ENCODE measurements at places on chromosomes 5 and 9.
A peak's percentile ranks its signal among the peaks of the same experiment; 100 is the strongest.

DNA sequence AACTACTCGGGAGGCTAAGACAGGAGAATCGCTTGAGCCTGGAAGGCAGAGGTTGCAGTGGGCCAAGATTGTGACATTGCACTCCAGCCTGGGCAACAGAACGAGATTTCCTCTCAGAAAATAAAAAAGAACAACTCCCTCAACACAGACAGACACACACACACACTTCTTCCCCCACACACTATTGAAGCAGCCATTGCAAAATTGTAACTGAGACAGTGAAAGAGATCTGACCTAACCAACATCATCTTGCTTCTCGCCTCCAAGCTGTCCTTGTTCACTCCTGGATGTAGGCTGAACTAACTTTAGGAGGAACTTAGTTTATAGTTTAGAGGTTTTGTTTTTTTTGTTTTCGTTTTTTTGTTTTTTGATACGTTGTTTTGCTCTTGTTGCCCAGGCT lies 13.0 kb upstream of the PLIN2 start:
- DNase-seq = no peak

- no peak for DNase-seq
Measured at GRCh38 chr9:75626860-75627259, 263.6 kb upstream of the PCSK5 start.

DNA sequence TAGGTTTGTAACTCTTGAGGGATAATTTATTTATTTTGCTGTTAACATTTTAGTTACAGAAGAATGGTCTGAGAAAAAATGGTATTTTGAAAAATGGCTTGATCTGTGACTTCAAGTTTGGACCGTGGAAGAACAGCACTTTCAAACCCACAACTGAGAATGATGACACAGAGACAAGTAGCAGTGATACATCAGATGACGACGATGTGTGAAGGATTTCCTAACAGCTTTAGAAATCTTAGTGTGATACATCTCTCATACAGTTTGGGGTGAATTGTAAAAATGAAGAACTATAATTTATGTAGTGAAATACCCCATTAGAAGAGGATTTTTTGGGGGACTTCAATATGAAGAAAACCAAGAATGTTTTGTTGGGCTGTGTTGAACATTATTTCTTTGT lies 88.7 kb downstream of the GPBP1 start:
- no peak for DNase-seq

DNA sequence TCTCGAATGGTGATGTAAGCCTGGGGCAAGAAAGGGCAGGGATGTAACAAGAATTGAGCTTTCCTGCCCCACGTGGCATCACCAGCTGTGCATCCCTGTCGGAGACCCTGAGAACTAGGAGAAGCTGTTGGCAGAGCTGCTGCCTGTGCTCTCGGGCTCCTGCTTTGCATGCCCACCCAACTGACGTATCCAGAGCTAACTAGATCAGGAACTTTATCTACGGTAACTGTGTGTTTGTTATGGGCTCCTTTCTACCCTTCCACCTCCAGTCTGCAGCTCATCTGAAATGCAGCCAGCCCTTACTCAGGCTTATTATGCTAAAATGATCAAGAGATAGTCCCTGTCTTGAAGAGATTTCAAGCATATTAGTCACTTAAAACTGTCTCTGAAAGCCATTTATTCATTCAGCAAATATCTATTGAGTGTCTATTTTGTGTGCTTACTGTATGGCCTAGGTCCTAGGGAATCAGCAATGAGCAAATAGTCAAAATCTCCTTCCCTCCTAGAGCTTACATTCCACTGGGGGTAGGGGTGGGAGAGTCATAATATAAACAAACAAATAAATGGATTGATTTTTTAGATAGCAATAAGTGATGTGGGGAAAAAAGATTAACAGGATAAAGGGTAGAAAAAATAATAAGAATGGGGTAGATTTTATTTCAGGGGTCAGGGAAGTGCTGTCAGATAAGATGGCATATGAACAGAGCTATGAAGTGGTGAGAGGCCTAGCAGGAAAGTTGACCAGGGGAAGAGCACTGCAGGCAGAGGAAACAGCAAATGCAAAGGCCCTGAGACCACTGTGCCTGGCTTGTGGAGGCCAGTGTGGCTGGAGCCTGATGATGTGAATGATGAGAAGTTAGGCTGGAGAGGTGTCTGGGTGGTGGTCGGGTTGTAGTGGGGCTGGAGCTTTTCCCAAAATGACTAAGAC lies 118.2 kb downstream of the GALNT10 start:
- no peak for DNase-seq

DNA sequence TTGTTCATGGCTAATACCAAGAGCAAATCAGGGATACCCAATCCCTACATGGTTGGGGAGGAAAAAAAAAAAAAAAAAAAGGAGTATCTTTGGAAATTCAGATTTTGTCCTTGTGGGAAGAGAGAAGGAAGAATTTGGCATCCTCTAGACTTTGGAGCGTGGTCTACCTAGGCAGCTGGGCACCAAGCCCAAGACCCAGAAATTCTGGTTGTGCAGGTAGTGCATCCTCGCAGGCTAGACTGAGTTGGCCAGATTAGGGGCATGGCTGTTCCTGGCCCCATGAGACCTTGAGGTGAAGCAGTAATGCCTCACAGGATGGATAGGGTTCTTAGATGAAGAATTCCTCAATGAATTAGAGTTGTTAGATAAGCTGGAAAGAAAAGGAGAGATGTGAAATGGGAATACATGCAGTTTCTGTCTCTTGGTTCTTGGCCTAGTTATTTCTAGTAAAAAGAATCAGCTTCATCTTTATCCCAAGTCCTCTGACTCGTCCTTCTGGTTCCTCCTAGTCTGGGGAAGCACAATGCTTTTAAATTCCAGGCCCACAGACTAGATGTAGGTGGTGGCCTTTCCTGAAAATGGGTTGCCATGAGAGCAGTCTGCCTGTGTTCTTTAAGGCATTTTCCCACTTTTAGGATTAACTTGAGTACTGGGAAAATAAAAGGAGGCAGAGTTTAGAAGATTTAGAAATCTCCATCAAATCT lies 140.5 kb upstream of the RUSC2 start:
- no peak for DNase-seq

DNA sequence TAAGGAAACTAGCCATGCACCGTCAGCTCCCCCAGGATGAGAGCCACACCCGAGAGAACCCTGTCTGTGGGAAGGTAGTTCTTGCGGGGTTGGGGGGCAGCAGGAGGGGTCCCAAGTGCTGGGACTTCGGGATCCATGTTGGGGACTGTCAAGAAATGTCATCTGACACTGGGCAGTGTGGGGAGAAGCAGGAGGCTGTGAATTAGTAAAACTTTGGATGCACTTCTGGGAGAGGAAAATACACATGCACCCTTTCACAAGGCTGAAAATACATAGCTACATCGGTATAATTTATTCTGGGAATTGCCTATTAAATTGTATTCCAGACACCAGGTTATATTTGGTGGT lies 109.6 kb upstream of the RPS23 start:
- no peak for DNase-seq

GRCh38 chr9:99606296-99606695 lies 215.4 kb upstream of the NR4A3 start:
- no peak for DNase-seq

GRCh38 chr9:81314490-81314889 lies 374.9 kb downstream of the TLE1 start:
- no peak for DNase-seq

GRCh38 chr9:116175614-116176013 lies 22.0 kb downstream of the PAPPA start:
- no peak for DNase-seq

GRCh38 chr9:92140074-92140753 lies 25.0 kb upstream of the SPTLC1 start:
- peak; percentile 82 for DNase-seq

- DNase-seq = no peak
Measured at GRCh38 chr5:95159603-95160002, 125.3 kb downstream of the MCTP1 start.

DNA sequence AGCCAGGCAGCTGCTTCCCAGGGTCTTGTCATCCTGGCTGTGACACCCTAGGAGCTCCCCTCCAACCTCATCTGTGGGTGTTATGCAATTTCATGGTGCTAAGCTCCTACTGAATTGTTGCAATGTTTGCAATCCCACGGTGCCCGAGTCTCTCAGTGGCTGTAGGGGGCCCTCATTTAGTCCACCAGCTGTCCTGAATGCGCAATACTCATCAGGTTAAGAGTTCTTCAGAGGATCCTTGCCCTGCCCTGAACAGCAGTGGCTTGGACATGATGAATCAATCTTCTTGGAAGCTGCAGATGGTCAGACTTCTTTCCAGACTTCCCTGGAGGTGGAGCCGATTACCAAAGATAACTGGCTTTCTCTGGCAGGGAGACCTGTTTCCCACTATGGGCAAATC lies 584.1 kb downstream of the CCDC171 start:
- DNase-seq = no peak

- no peak for DNase-seq
Measured at GRCh38 chr5:96023518-96023917, 61.9 kb upstream of the ELL2 start.

DNA sequence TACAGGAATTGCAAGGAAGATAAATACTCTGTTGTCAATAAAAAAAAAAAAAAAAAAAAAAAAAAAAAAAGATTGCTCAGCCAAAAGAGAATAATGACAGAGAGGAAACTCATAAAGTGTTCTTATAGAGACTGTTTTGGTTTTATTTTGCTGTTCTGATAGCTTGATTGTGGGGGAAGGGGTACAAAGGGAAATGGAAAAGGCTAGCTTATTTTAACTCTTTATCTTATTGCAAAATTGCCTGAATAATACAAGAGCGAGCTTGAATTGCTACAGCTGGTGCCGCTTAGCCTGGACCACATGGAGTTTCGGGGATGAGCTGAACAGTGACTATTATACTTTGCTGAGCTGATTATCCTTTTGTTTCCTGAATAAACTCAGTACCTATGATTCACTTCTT lies 31.0 kb upstream of the SHISAL2B start:
- DNase-seq = no peak

DNA sequence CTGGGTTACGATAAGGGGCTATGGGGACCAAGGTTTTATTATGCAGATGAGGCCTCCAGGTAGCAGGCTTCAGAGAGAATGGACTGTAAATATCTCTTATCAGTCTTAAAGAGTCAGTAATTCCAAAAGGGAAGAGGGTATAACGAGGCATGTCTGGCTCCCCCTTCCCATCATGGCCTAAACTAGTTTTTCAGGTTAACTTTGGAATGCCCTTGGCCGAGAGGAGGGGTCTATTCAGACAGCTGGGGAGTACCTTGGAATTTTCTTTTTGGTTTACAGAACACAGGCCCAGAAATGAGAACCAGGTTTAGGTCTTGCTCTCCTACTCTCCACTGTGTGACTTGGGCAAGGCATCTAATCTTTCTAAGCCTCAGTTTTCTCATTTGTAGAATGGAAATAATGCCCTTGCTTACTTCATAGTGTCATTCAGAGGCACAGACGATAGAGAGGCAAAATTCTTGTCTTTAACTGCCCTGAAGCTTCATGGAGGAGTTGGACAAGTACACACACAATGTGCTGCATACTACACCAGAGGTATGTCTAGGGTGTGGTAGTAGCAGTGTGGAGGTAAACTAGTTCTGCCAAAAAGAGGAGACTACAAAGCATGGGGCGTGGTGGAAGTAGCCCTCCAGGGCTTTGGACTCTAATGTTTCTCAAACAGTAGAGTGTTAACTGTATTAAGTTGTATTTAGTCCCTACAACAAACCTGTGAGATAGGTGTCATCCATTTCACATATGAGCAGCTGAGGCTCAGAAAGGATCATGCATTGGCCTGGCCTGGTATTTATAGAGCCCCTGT lies 45.5 kb downstream of the IRF1 start:
- DNase-seq = no peak

GRCh38 chr9:86464242-86464641 lies 110.0 kb upstream of the TUT7 start:
- no peak for DNase-seq

DNA sequence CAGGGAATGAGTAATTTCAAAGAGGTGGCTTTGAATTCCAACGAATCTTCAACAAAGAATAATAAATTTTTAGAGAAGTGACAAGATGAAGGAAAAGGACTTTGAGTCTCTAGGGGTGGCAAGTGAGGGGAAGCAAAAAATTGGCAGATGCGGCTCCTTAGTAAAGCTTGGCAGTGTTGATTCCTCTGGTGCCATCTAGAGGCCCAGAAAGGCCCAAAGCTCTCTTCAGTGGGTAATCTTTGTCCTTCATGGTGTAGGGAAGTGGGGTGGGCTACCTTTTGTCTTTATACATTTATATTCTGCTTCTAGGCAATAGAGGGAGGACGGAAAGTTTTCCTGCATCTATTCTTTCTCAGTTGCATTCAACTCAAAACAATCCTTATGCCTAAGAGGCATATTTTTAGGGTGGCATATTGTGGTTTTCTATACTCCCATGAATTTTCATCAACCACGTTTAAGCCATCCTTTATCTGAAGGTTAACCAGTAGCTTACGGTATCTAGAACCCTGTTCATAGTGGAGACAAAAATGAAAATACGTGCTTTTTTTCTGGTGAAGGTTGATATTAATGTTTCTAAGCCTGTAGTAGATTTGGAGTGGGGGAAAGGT lies 17.5 kb upstream of the ROPN1L start:
- no peak for DNase-seq

DNA sequence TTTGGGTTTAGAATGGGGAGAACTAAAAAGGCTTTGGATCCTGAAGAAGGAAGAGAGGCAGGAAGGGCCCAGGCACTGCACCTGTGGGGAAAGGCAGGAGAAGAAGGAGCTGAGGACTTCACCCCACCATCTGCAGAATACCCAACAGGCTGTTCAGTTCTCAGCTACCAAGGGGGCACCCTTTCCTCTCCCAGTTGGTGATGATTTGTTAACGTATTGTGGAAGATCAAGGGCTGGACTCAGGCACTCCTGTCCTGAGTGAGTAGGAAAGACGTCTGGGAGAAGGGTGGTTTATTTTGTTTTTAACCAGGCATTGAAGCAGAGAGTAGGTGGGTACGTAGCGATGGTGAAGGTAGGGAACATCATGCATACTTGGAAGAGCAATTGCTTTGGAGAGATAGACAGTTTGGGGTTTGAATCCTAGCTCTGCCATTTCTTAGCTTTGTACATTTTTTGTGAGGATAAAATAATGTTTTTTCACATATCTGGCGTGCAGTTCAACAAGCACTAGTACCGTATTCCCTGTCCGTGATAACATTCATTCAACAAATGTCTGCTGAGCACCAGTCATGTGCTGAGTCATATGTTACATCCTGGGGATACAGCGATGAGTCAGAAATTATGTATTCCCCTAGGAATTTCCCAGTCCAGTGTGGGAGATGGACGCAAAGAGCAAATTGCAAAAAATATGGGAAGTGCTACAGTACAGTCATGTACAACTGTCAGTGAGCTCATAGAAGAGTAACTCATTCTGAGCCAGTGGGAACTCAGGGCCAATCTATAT lies 2.1 kb downstream of the MSANTD3 start:
- no peak for DNase-seq

- DNase-seq = no peak
Measured at GRCh38 chr5:122286541-122286940, 25.5 kb upstream of the SNCAIP start.
